ENCODE measurements at places on chromosomes 4 and X. TPM values are rescaled to one million over a fixed set of nuclear protein-coding genes. Genes with fewer than 3 reads are reported as not detected.
A peak's percentile ranks its signal among the peaks of the same experiment; 100 is the strongest.

The EGFL6 gene
- polyA plus RNA-seq, result not detected

- peaks cover 54% of the 10 kb centered on the region for H3K4me1 ChIP-seq
- no peaks in the 10 kb centered on the region for H3K36me3 ChIP-seq
- no peaks in the 10 kb centered on the region for H3K27me3 ChIP-seq
- H3K4me3 ChIP-seq, result peak overlapping the region; percentile 13
Observed at GRCh38 chr4:3483471-3483921, 20.4 kb downstream of the DOK7 start.

The GLRA3 gene
- polyA plus RNA-seq, result not detected

The HTR2C gene
- not detected for polyA plus RNA-seq

The SLC6A14 gene
- 0.01 TPM for polyA plus RNA-seq

DNA sequence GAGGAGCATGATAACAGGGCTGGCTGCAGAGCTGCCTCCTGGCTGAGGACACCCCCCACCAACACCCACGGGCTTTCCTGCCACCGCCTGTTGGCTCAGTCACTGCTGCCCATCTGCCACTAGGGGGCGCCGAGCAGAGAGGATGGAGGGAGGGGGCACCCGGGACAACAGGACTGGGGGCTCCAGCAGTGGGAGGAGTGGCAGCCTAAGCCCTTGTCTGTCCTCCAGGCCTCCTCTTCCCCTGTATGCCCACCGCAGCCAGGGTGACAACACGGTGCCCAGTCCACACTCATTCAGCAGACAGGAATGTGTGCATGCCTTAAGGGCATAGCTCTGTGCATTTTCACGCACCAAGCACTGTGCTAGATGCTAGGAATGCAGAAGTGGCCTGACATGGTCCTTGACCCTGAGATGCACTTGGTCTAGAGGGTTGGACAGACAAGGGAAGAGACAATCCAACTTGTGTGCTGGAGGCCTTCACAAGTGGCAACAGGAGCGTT is 149.9 kb downstream of the AMMECR1 start:
- peaks cover 3% of the 10 kb centered on the region for H3K4me1 ChIP-seq
- no peak overlapping the region for H3K27ac ChIP-seq
- no peaks in the 10 kb centered on the region for H3K36me3 ChIP-seq
- peak; percentile 60 for DNase-seq
- H3K27me3 ChIP-seq, result no peaks in the 10 kb centered on the region

The PHOX2B gene
- not detected for polyA plus RNA-seq

- no peak overlapping the region for H3K4me3 ChIP-seq
- no peak overlapping the region for H3K27ac ChIP-seq
- H3K4me1 ChIP-seq, result no peaks in the 10 kb centered on the region
- no peak for DNase-seq
- H3K36me3 ChIP-seq, result no peaks in the 10 kb centered on the region
Observed at GRCh38 chr4:20085156-20085555, 166.5 kb upstream of the SLIT2 start.

- no peaks in the 10 kb centered on the region for H3K4me1 ChIP-seq
- no peak for DNase-seq
- no peaks in the 10 kb centered on the region for H3K36me3 ChIP-seq
- no peak overlapping the region for H3K27ac ChIP-seq
- no peaks in the 10 kb centered on the region for H3K27me3 ChIP-seq
- H3K4me3 ChIP-seq, result no peak overlapping the region
Observed at GRCh38 chr4:28772066-28772465, 1911.4 kb downstream of the STIM2 start.

DNA sequence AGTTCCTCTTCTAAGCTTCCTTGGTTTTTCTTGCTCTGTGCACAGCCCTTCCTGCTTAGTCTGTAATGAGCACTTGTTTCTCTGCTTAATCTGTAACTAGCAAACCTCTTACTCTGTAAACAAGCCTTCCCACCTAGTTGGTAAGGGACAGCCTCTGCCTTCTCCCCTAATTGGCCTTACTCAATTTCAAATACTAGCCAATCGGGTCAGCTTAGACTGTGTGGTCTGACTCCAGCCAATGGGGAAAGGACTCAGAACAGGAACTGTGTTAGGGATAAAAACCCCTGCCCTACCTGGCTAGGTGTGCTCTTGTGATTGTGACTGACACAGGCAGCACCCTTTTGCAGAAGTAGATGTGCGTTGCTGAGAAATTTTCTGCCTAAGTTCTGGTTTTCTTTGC is 136.5 kb upstream of the AADAT start:
- H3K4me3 ChIP-seq, result no peak overlapping the region
- DNase-seq, result no peak
- no peaks in the 10 kb centered on the region for H3K27me3 ChIP-seq
- H3K27ac ChIP-seq, result no peak overlapping the region
- no peaks in the 10 kb centered on the region for H3K4me1 ChIP-seq

DNA sequence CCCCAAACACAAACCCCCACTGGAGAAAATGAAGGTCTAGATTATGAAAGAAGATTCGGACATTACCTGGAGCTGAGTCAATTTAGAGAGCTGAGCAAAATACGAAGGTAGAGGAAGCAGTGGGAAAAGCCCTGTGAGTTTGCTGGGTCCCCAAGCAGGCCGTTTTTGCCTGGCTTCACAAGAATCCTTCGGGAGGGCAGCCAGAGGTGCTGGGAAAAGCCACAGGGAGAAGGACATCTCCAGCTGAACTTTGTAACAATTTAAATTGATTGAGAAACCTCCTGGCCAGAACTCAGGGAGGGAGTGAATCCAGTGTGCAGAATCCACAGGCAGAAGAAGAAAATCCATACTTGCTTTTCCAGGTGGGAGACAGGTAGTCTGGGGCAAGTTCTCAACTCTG is 319.1 kb upstream of the CT83 start:
- no peaks in the 10 kb centered on the region for H3K36me3 ChIP-seq
- no peaks in the 10 kb centered on the region for H3K4me1 ChIP-seq
- no peaks in the 10 kb centered on the region for H3K27me3 ChIP-seq
- H3K27ac ChIP-seq, result no peak overlapping the region
- DNase-seq, result peak; percentile 56
- H3K4me3 ChIP-seq, result no peak overlapping the region

The KLKB1 gene
- 0.44 TPM for polyA plus RNA-seq

The HS6ST2 gene
- polyA plus RNA-seq, result 0.30 TPM

DNA sequence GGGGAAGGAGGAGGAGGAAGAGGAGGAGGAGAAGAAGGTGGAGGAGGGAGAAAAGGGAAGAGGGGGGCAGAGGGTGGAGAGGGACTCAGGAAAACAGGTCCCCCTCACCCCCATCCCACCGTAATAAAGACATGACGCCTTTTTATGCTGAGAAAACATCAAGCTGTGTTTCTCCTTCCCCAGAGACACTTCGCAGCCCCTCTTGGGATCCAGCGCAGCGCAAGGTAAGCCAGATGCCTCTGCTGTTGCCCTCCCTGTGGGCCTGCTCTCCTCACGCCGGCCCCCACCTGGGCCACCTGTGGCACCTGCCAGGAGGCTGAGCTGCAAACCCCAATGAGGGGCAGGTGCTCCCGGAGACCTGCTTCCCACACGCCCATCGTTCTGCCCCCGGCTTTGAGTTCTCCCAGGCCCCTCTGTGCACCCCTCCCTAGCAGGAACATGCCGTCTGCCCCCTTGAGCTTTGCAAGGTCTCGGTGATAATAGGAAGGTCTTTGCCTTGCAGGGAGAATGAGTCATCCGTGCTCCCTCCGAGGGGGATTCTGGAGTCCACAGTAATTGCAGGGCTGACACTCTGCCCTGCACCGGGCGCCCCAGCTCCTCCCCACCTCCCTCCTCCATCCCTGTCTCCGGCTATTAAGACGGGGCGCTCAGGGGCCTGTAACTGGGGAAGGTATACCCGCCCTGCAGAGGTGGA is 45.3 kb upstream of the SHOX start:
- no peaks in the 10 kb centered on the region for H3K27me3 ChIP-seq
- no peak for DNase-seq
- no peak overlapping the region for H3K4me3 ChIP-seq
- H3K4me1 ChIP-seq, result no peaks in the 10 kb centered on the region
- H3K36me3 ChIP-seq, result no peaks in the 10 kb centered on the region

The REELD1 gene
- polyA plus RNA-seq, result 0.10 TPM

- H3K27ac ChIP-seq, result no peak overlapping the region
- no peaks in the 10 kb centered on the region for H3K27me3 ChIP-seq
- DNase-seq, result no peak
Observed at GRCh38 chr4:26905172-26905571, 44.5 kb downstream of the STIM2 start.

GRCh38 chr4:110091434-110092140 is 106.8 kb downstream of the ELOVL6 start:
- no peak for DNase-seq
- no peaks in the 10 kb centered on the region for H3K27me3 ChIP-seq
- H3K27ac ChIP-seq, result no peak overlapping the region
- no peaks in the 10 kb centered on the region for H3K36me3 ChIP-seq
